ENCODE measurements at places on chromosomes 12 and 14.

DNA sequence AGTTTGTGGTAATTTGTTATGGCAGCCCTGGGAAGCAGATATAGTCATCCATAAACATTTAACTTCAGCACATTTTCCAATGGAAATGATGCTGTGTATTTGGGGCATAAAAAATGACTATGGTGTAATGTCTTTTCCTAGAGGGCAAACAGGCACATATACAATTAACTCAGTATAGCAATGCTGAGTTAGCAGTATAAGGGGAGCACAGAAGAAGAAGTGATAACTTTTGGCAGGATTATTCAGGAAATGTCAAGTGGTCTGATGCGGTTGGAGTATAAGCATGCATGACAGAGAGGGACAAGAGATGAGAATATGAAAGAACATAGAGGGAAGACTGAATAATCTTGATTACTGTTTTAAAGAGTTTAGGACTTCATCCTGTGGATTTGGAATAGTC, 55.3 kb upstream of the PRKD1 start:
- DNase-seq: no peak

DNA sequence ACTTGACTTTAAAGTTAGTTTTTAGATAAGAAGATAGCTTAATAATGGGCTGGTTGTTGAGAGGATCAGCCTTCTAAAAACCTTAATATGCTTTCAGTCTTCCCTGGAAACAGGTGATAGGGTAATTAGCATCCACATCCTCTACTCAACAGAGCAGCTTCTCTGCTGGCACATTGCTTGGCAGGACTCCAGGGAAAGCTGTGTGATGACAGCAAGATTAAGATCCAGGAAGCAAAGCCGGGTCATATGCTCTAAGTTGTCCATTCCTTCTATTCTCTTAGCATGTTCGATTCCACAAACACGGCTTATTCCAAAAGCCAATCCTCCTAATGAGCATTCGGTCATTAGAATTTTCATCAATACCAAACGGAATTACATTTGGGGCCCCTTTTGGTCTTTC, 87.0 kb downstream of the HMGA2 start:
- DNase-seq: peak; percentile 77

DNA sequence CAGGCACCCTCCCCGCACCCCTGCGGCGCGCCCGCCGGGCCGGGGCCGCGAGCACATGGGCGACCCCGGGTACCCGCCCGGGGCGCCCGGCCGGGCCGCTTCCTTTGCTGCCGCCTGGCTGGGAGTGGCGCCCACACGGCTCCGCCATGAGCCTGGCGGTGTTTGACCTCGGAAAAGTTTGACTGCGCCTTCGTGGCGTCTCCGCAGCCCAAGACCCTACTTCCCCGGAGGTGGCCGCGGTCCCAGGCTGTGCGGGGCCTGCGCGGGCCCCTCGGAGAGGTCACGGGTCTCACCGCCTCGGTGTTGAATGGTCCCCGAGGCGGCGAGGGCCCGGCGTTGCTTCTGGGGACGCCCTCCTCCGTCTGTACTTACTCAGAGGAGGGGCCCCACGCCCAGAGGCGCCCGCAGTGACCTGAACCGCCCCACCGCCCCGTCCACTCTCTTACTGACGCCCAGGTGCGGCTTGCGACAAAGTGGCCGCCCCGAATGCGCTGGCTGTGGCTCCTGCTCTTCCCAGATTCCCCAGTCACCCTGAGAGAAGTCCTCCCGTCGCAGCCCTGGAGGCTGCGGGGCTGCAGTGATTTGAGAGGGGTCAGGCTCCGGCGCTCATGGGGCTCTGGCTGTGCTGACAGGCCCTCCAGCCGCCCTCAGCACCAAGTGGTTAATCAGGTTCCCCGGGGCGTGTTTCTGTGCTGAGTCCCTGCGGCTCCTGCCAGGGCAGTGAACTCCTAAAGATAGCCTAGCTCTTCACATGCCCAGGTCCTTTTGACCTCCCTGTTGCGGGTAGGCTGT, 5.8 kb downstream of the KMT5A start:
- peak; percentile 79 for DNase-seq

DNA sequence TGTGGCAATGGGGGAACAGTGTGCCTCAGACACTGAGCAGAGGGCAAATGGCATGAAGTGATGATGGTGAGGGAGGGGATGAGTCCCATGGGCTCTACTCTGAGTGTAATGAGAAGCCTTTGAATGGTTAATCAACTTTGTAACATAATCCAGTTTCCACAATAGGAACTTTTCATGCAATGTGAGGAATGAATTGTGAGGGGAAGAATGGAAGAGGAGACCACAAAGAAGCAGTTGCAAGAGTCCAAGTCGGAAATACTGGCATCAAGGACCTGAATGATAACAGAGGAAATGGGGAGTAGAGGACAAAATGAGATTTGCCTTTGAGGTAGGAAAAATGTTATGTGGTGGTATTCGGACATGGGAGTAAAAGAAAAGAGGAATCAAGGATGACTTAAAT, 476.9 kb upstream of the PRICKLE1 start:
- no peak for DNase-seq

DNA sequence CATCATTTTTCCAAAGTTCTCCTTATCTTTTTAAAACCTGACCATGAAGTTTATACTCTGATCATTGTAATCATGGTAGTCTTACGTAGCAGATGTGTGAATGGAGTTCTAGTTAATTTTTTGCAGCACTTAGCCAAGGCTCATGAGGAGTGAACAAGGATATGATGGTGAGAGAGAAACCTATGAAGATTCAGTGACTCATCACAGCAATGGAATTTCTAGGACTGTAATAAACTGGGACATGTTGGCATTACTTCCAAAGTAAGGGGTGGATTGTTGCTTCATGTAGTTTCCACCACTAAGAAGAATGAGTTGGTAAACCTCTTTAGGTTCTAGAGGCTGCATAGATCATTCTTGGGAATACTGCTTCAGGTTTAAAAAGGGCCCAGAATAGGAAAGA, 102.7 kb downstream of the LRRIQ1 start:
- no peak for DNase-seq

DNA sequence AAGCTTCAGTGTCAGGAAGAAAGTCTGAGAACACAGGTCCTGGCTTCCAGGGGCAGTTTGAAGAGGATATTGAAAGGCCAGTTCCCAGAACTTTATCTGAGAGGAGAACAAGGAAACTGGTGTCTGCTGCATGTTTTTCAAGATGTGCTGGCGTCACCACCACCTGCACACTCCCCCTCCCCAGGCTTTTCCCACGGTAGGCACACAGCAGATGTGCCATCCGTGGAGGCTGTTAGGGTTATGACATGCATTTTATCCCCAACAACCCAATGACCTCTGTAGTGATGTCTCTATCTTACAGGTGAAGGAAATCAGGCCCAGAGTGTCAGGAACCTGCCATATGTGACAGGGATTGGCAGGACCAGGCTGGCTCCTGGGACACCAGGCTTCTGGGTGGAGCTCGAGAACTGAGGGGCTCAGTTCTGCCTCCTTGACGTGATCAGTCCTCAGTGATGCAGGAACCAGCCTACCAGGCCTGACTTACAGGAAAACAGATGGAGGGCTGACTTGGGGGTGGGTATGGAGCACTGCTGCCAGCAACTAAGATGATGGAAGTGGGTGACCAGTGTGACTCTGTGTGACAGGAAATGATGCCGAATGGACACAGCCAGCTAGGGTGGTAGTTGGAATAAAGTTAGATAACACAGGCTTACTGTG, 16.8 kb downstream of the SLC25A47 start:
- DNase-seq: no peak

GRCh38 chr14:56217380-56218045, 99.3 kb downstream of the PELI2 start:
- no peak for DNase-seq

- no peak for DNase-seq
Measured at GRCh38 chr12:121958541-121959240, 40.3 kb downstream of the CFAP251 start.

GRCh38 chr12:93634416-93634815, 42.8 kb upstream of the CRADD start:
- DNase-seq: no peak

- DNase-seq: no peak
Measured at GRCh38 chr12:66003951-66004350, 126.6 kb downstream of the LLPH start.

Data from transverse colon (tissue), 4 donors.